ENCODE measurements at places on chromosomes 2 and 18. TPM values are rescaled to one million over a fixed set of nuclear protein-coding genes. Genes with fewer than 3 reads are reported as not detected.
A peak's percentile ranks its signal among the peaks of the same experiment; 100 is the strongest.

KCNJ3 gene
- not detected for total RNA-seq

- peaks cover 39% of the 10 kb centered on the region for H3K27me3 ChIP-seq
- H3K36me3 ChIP-seq, result no peaks in the 10 kb centered on the region
- H3K4me1 ChIP-seq, result peaks cover 12% of the 10 kb centered on the region
- peak within 1 kb of the TSS; percentile 44 for H3K4me3 ChIP-seq
- peak; percentile 63 for DNase-seq
- H3K27ac ChIP-seq, result no peak within 1 kb of the TSS
Observed at GRCh38 chr2:72887032-72887739, at the start of gene SPR. Gene SPR, plus strand, starts transcription at chr2:72887408. Its CDS starts 25 bp downstream, at chr2:72887433.

DNA sequence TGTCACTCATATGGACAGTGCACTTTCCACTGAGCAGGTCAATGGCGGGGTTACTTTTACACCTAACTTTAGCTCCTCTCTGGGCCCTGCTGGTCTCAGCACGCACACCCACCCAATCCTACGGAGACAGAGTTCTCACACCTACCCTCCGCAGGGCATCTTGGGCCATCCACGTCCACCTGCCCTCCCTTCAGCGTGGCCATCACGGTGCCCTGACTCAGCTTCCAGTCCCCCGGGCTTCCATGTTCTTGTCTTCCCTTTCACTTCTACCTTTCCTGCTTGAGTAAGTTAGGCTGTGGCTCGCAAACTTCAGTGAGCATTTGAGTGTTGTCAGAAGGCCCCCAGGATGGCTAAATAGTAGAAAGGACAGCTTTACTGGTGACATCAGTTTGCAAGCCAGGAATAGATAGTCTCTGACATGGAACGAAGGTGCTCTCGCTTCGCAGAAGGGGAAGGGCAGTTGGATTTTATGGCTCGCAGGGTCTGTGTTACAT, 232.4 kb downstream of the SEPTIN10 start:
- H3K4me1 ChIP-seq, result no peaks in the 10 kb centered on the region
- H3K36me3 ChIP-seq, result no peaks in the 10 kb centered on the region
- no peaks in the 10 kb centered on the region for H3K27me3 ChIP-seq
- H3K4me3 ChIP-seq, result no peak overlapping the region

DNA sequence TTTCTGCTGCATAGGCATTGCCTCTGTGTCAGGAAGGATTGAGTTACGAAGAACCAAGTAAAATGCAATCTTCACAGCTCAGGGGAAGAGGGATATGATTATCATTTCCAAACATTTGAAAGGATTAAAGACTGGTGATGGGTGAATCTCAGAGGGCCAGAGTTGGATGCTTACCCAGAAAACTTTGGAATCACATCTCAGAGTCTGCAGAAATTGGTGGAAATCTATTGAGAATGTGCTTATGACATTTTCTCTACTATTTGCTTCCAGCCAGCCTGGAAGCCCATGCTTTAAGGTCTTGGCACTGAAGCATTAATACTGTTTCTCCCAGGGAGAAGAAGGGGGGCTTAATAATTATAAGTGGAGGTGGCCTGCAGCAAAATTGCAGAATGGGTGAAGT, 1301.4 kb upstream of the PIK3C3 start:
- DNase-seq, result no peak
- H3K27ac ChIP-seq, result no peak overlapping the region
- no peaks in the 10 kb centered on the region for H3K36me3 ChIP-seq
- no peaks in the 10 kb centered on the region for H3K27me3 ChIP-seq
- no peaks in the 10 kb centered on the region for H3K4me1 ChIP-seq
- no peak overlapping the region for H3K4me3 ChIP-seq

CYP26B1 gene
- total RNA-seq, result not detected

GRCh38 chr2:223199531-223200515, 147.8 kb downstream of the KCNE4 start:
- DNase-seq, result no peak
- no peaks in the 10 kb centered on the region for H3K36me3 ChIP-seq
- H3K27ac ChIP-seq, result no peak overlapping the region
- no peak overlapping the region for H3K4me3 ChIP-seq

HOXD3 gene
- not detected for total RNA-seq

- H3K36me3 ChIP-seq, result no peaks in the 10 kb centered on the region
- H3K4me1 ChIP-seq, result no peaks in the 10 kb centered on the region
- H3K27ac ChIP-seq, result no peak overlapping the region
Observed at GRCh38 chr2:30792521-30792920, 14.7 kb downstream of the CAPN13 start.

MATN3 gene
- not detected for total RNA-seq

- H3K27ac ChIP-seq, result no peak overlapping the region
- H3K36me3 ChIP-seq, result no peaks in the 10 kb centered on the region
- DNase-seq, result no peak
- no peak overlapping the region for H3K4me3 ChIP-seq
Observed at GRCh38 chr18:46711444-46711863, 45.4 kb downstream of the ST8SIA5 start.

DNA sequence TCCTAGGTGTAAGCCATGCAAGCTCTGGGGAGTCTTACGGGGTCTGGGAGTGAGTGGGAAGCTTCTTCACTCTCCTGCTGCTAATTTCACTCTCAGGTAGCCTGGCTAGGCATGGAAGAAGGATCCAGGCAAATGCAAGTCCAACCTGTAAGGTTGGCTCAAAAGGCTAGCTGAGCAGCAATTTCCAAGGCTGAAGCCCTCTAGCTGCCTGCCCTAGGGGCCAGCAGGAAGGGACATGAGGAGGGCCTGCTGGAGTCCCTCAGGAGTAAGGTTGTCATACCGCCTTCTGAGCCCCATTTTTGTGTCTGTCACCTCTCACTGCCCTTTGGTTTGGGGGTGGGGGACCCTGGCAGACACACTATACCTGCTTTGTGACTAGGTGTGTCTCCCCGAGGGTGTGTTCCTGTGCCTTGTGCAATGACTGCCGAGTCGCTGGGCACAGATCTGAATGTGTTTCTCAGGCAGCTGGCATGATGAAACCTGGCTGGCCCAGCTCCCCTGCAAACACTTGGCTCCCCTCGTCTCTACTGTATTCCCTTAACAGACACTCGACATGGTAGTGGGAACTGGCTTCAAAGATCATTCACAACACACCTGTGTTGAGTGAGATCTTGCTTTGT, 123.9 kb upstream of the FAM136A start:
- no peak overlapping the region for H3K27ac ChIP-seq
- no peak overlapping the region for H3K4me3 ChIP-seq
- H3K27me3 ChIP-seq, result peaks cover 4% of the 10 kb centered on the region

DNA sequence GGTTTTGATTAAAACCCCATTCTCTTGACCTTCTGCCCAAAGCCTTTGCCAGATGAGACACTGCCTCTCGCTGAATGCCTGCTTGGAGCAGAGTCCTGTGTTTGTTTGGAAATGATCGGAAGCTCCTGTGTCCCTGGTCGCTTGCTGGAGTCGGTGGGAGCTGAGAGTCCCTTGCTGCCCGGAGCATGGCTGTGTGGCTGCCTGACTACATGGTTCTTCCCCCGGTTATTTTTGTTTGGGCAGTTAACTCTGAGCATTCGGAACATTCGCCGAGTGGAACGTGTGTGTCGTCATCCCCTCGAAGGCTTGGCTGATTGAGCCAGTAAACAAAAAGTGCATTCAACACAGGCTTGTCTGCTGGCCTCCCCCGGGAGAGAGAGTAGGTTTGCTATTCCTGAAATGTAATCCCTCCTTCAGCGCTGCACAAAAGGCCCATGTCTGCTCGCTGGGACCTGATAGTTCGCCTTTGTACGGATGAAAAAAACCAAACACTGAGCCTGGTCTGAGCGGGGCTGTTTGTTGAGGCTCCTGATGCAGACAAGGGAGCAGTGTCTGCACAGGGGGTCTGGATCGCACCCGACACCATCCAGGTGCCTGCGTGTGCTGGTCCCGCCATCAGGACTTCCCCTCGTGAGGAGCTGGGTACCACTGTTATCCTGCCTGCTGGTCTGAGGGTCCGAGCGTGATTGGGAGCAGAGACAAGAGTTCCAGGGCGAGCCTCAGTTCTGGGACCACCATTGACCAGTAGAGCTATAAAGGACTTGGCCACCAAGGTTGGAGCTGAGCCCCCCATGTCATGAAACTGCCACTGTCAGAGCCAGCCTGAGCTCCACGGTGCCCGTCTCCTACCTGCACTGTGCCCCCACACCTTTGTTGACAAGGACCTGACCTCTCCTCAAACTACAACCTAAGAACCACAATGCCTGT, 83.8 kb downstream of the AGAP1 start:
- DNase-seq, result no peak
- no peak overlapping the region for H3K4me3 ChIP-seq
- H3K36me3 ChIP-seq, result no peaks in the 10 kb centered on the region
- H3K4me1 ChIP-seq, result no peaks in the 10 kb centered on the region

GRCh38 chr2:122077771-122078170, 322.3 kb downstream of the TSN start:
- DNase-seq, result no peak
- no peaks in the 10 kb centered on the region for H3K4me1 ChIP-seq
- no peak overlapping the region for H3K27ac ChIP-seq
- no peaks in the 10 kb centered on the region for H3K36me3 ChIP-seq
- H3K4me3 ChIP-seq, result no peak overlapping the region
- H3K27me3 ChIP-seq, result no peaks in the 10 kb centered on the region

GRCh38 chr2:74406035-74406434, 15.4 kb downstream of the C2orf81 start:
- H3K36me3 ChIP-seq, result no peaks in the 10 kb centered on the region
- H3K27me3 ChIP-seq, result peaks cover 13% of the 10 kb centered on the region
- no peaks in the 10 kb centered on the region for H3K4me1 ChIP-seq

GRCh38 chr2:96103761-96104486, 12.4 kb downstream of the ADRA2B start:
- H3K27me3 ChIP-seq, result no peaks in the 10 kb centered on the region
- no peaks in the 10 kb centered on the region for H3K4me1 ChIP-seq
- DNase-seq, result no peak
- no peak overlapping the region for H3K4me3 ChIP-seq
- no peaks in the 10 kb centered on the region for H3K36me3 ChIP-seq
- H3K27ac ChIP-seq, result no peak overlapping the region

GRCh38 chr2:137348301-137348700, 583.0 kb downstream of the THSD7B start:
- no peaks in the 10 kb centered on the region for H3K27me3 ChIP-seq
- H3K4me3 ChIP-seq, result no peak overlapping the region
- no peak for DNase-seq
- no peaks in the 10 kb centered on the region for H3K4me1 ChIP-seq
- no peak overlapping the region for H3K27ac ChIP-seq
- H3K36me3 ChIP-seq, result no peaks in the 10 kb centered on the region

GRCh38 chr2:25697559-25698341, 24.4 kb upstream of the DTNB start:
- no peaks in the 10 kb centered on the region for H3K4me1 ChIP-seq
- H3K27me3 ChIP-seq, result no peaks in the 10 kb centered on the region
- no peak overlapping the region for H3K4me3 ChIP-seq
- DNase-seq, result no peak
- no peaks in the 10 kb centered on the region for H3K36me3 ChIP-seq

GRCh38 chr2:12964904-12965539, 248.3 kb downstream of the TRIB2 start:
- no peak overlapping the region for H3K27ac ChIP-seq
- H3K27me3 ChIP-seq, result peaks cover 3% of the 10 kb centered on the region
- peaks cover 15% of the 10 kb centered on the region for H3K4me1 ChIP-seq

GRCh38 chr2:28637066-28638047, 114.3 kb upstream of the PPP1CB start:
- H3K36me3 ChIP-seq, result no peaks in the 10 kb centered on the region
- H3K27me3 ChIP-seq, result no peaks in the 10 kb centered on the region
- no peaks in the 10 kb centered on the region for H3K4me1 ChIP-seq
- H3K4me3 ChIP-seq, result no peak overlapping the region
- no peak for DNase-seq

- no peak for DNase-seq
- no peak overlapping the region for H3K27ac ChIP-seq
- no peaks in the 10 kb centered on the region for H3K36me3 ChIP-seq
- no peak overlapping the region for H3K4me3 ChIP-seq
- peaks cover 5% of the 10 kb centered on the region for H3K27me3 ChIP-seq
Observed at GRCh38 chr18:54825601-54826344, 2.5 kb upstream of the RAB27B start.

CPO gene
- not detected for total RNA-seq

- H3K27me3 ChIP-seq, result peaks cover 8% of the 10 kb centered on the region
- no peak overlapping the region for H3K4me3 ChIP-seq
- H3K36me3 ChIP-seq, result no peaks in the 10 kb centered on the region
- no peak for DNase-seq
- no peak overlapping the region for H3K27ac ChIP-seq
- H3K4me1 ChIP-seq, result peaks cover 7% of the 10 kb centered on the region
Observed at GRCh38 chr2:219434468-219434717, 250 bp upstream of the SPEG start.

DNA sequence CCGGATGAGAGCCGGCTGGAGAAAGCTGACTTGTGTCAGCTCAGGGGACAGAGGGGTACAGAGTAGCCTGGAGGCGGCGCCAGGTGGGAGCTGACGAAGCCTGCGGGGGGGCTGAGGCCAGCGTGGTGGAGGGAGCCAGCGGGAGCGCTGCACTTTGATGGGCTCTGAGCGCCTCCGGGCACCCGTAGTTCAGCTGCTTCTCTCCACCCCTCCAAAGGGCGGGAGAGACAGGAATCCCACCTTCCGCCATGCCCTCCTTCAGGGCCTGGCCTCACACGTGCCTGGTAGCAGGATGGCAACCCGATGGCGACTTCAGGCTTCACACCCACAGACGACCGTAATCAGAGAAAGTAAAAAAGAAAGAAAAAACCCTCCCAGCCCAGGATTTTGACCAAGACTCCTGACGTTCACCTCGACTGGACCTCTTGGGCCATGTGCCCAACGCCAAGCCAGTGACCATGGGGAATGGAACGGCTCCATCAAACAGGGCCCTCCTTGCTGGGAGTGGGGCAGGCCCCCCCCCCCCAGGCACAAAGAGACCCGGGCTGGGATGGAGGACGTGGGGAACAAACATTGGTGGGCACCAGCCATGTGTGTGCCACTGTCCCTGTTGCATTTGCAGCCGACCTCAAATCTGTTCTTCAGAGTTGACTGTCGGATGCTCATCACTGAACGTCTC, 60.7 kb upstream of the ASAP2 start:
- H3K4me1 ChIP-seq, result peaks cover 5% of the 10 kb centered on the region
- H3K36me3 ChIP-seq, result no peaks in the 10 kb centered on the region
- H3K27me3 ChIP-seq, result no peaks in the 10 kb centered on the region
- no peak overlapping the region for H3K4me3 ChIP-seq

DNA sequence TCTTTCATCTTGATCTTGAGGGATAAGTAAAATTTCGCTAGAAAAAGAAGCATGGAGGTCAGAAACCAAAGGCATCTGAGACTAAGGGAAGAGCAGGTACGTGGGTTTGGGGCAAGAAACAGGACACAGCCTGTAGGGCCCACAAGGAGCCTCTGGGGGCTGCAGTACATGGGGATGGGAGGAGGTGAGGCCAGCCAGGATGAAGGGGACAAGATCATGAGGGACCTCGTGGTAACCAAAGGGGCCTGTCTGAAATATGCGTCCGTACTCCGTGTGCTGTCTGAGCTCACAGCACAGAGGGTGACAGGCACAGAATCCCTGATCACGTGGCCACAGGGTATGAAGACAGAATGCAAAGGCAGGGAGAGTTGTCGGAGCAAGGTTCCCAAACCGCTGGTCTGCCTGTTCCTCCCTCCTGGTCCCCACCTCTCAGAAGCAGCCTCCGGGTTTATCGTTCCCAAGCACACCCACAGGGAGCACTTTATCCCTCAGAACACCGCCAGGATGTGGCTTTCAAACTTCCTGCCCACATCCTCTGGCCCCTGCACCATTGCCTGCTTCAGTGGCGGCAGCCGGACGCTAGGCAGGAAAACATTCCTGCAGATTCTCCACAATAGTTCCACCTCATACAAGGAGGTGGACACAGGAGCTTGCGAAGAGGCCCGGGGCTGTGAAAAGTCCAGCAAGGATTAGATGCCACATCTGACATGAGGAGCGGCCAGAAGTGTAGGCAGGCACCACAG, 12.0 kb downstream of the TMEM163 start:
- H3K27me3 ChIP-seq, result peaks cover 16% of the 10 kb centered on the region
- no peaks in the 10 kb centered on the region for H3K36me3 ChIP-seq
- peaks cover 13% of the 10 kb centered on the region for H3K4me1 ChIP-seq

- peaks cover 35% of the 10 kb centered on the region for H3K36me3 ChIP-seq
- H3K4me3 ChIP-seq, result no peak overlapping the region
- no peaks in the 10 kb centered on the region for H3K4me1 ChIP-seq
- H3K27me3 ChIP-seq, result no peaks in the 10 kb centered on the region
Observed at GRCh38 chr18:79754831-79755351, 42.8 kb upstream of the KCNG2 start.

Data from CD4-positive, CD25-positive, alpha-beta regulatory T cell (primary cell).